T-cell (primary cell): ENCODE measurements at places on chromosomes 3 and 15. TPM values are rescaled to one million over a fixed set of nuclear protein-coding genes. Genes with fewer than 3 reads are reported as not detected.

- no peaks in the 10 kb centered on the region for H3K27me3 ChIP-seq
- H3K4me1 ChIP-seq = no peaks in the 10 kb centered on the region
- H3K4me3 ChIP-seq = no peak overlapping the region
- DNase-seq = no peak
- H3K27ac ChIP-seq = no peak overlapping the region
- H3K36me3 ChIP-seq = no peaks in the 10 kb centered on the region
Measured at GRCh38 chr3:180063783-180064182, 27.0 kb upstream of the PEX5L start.

The ANKRD63 gene
- 0.38 TPM for total RNA-seq

The DUOX1 gene
- 0.35 TPM for total RNA-seq

DNA sequence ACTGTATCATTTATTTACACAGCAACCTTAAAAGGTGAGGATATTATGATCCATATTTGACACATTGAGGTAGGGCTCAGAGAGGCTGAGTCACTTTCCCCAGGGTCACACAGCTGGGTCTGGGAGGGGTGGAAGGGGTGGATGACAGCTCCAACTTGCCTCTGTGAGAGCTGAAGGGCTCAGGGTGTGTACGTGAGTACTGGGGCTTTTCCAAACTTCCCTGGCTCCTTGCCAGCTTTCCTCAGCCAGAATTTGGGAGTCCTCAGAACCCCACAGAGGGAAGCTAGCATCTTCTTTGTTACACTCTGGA, 58.3 kb upstream of the SLC6A11 start:
- H3K36me3 ChIP-seq = no peaks in the 10 kb centered on the region
- H3K27me3 ChIP-seq = no peaks in the 10 kb centered on the region
- no peak overlapping the region for H3K27ac ChIP-seq
- no peaks in the 10 kb centered on the region for H3K4me1 ChIP-seq
- no peak overlapping the region for H3K4me3 ChIP-seq
- no peak for DNase-seq

DNA sequence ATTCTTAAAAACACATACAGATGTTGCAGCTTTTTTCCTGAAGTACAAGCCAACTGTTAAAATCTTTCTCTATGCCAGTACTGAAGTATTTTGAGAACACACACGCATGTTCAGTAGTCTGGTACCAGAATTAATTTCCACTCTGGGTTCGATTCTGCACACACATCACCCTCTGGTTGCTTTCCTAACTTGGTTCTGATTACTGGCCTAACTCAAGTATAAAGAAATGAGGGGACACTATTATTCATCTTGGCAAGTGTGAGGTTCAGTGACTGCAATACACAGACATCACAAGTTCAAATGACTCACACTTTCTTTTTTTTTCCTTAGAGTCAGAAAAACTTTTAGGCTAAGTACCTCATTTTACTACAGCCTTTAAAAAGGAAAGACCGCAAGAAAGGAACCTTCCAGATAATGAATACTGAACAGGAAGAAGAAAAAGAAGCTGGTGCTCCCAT, 37.4 kb upstream of the LDHAL6B start:
- no peak overlapping the region for H3K27ac ChIP-seq
- no peak overlapping the region for H3K4me3 ChIP-seq
- H3K4me1 ChIP-seq = no peaks in the 10 kb centered on the region
- no peak for DNase-seq

- peaks cover 18% of the 10 kb centered on the region for H3K27me3 ChIP-seq
- peaks cover 6% of the 10 kb centered on the region for H3K4me1 ChIP-seq
- H3K4me3 ChIP-seq = peak overlapping the region; percentile 92
- H3K27ac ChIP-seq = no peak overlapping the region
Measured at GRCh38 chr3:168094877-168095610, 680 bp downstream of the GOLIM4 start.

- H3K27ac ChIP-seq = no peak overlapping the region
- H3K27me3 ChIP-seq = no peaks in the 10 kb centered on the region
- H3K4me3 ChIP-seq = no peak overlapping the region
- no peaks in the 10 kb centered on the region for H3K4me1 ChIP-seq
- no peak for DNase-seq
Measured at GRCh38 chr3:181880331-181880730, 168.6 kb downstream of the SOX2 start.

The COLQ gene
- total RNA-seq = 7.2 TPM
